ENCODE measurements at places on chromosomes 2 and 18.

DNA sequence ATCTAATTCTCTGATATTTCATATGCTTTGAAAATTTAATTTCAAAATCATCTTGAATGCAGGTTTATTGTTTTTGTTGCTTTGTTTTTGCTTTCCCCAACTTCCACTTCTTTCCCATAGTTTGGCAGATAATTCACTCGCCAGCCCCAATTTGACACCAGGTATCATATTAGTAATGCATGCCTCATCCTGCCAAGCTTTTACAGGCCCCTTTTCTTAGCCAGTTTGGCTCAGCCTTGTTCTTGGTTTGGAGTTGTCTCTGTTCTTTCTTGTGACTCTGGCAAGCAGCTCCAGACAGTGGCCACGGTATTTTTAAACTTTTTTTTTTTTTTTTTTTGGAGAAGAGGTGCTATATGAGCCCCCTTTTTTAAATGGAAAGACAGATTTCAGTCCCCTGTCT lies 65.3 kb downstream of the PMS1 start:
- DNase-seq, result no peak

DNA sequence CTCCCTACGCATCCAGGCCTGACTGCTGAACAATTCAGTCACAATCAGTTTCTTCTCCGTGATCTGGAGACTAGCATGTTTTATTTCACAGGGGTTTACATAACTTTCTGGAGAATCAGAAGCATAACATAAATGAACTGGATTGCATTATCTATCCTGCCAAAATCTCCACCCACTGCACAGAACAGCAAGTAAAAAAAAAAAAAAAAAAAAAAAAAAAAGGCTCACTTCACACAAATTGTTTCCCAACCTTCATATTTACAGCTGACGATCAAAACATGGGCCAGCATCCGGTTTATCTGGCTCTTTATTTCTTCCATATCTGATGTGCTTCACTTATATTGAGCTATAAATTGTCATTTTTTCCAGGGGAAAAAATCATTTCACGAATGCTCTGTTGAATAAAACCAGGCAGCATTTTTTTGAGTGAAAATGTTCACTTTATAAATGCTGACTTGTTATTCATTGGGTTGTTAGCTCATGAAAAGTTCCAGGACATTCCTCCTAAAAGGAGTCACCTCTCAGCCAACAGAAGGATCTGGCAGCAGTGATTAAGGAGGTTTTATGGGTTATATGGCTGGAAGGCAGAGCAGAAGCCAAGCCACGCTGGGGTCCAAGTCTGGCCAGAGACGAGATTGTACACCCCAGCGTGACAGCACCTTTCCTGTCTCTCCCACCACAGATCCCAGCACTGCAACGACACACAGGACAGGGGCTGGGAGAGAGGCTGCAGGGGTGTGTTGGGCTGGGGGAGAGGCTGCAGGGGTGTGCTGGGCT lies 51.2 kb upstream of the GLI2 start:
- DNase-seq, result no peak

DNA sequence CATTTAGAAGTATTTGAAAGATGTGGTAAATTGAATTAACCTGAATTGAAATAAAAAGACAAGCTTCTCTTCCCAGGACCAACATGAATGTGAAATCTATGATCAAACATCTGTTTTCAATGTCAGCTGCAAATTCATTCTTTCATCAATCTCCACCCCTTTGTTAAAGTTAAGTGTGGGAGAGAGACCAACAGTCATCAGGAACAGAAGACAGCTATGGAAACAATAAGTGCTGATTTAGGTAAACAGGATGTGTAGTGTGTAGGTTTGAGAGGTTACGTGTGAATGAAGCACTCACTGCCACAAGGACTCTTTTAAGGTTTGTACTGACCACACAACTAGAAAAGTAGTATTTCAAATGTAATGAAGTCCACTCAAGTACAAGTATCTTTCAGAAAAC lies 1659.8 kb upstream of the CELF4 start:
- DNase-seq, result no peak

DNA sequence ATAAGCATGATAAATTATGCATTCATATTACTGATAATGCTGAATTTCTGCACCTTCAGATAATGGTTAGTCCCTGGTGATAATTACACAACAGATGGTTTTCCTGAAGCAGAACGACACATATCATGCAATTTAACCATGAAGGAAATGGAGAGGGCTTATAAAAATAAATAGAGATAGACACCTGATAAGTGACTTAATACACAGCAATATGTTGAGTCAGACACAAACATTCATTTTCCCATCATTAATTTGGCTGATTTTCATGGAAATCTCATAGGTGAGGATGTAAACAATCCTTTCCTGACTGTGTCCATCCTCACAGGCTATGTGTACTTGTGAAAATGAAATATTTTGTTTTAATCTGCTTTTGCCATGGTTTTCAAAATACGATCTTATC lies 36.9 kb upstream of the DSEL start:
- DNase-seq, result no peak

- DNase-seq, result no peak
These were observed 382.3 kb upstream of the NT5C1B start for GRCh38 chr2:18971628-18972027.

- DNase-seq, result no peak
These were observed 89.4 kb downstream of the CELF4 start for GRCh38 chr18:37476182-37476581.

DNA sequence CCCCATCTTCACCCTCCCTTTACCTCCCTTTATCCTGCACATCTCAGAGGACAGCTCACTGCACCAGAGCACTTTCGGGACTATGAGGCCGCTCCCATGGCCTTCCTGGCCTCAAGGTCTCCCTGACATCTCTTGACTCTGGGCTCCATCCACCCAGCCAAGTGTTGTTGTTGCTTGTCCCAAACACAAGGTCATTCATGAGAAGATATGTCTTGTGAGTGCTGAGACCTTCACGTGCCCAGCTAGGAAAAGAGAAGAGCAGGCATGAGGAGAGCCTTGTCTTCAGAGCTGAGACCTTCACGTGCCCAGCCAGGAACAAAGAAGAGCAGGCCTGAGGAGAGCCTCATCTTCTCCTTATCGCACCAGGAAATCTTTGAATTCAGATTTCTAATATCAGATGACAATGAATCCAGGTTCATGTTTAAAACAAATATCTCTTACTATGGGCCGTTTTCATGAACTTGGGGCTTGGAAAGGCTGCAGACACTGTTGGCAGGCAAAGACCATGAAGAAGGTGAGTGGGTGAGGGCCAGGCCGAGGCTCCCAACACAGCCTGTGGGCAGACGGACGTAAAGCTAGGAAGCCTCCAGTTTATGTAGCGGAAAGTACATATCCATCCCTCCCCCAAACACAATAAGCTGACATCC lies 256.1 kb downstream of the NDUFA10 start:
- DNase-seq, result no peak

DNA sequence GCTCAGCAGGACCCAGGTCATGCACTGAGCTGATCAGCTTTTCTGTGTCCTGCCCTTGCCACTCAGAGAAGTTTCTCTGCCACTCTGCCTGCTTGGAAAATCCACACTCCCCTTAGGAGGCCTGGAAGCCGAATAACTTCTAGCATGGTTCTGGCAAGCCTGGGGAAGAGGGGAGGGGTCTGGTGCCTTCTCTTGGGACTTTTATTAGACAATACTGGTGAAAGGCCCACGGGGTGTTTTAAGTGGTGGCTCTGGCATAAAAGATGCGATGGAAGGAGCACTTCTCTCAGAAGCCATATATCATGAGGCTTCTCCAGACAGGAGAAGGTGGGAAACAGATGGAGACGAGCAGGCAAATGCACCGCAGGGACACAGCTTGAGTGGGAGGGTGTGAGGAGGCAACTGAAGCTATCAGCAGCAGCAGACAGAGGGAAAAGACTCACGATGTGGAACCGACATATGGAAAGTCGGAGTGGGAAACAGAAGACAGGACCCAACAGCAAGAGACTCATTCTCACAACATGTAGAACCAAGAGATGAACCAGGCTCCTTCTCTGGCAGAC lies 141.8 kb upstream of the CTNNA2 start:
- DNase-seq, result no peak

GRCh38 chr2:43749583-43749982 lies 24.3 kb upstream of the DYNC2LI1 start:
- no peak for DNase-seq

DNA sequence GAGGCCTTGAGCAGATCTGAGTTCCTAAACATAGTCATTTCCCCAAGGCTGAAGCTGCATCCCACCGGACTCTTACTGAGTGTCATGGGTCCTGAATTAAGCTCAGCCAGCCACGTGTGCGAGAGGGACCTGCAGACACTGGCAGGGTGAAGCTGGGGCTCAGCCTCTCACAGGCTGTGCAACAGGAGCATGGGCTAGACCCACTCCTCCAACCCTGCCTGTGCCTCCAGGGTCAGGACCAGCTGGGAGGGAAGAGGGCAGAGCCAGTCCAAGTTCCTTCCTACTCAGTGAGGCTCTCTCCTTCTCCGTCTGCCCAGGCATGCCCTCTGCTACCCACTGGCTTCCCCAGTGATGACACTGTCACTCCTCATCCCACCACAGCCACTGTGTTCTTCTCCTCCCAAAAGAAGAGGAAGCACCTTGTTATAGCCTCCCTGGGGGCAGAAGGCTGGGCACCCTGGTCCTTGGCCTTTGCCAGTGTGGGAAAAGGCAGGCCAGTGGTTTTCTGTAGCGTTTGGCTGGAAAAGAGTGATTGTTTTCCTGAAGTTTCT lies 78.9 kb downstream of the KCNF1 start:
- no peak for DNase-seq

DNA sequence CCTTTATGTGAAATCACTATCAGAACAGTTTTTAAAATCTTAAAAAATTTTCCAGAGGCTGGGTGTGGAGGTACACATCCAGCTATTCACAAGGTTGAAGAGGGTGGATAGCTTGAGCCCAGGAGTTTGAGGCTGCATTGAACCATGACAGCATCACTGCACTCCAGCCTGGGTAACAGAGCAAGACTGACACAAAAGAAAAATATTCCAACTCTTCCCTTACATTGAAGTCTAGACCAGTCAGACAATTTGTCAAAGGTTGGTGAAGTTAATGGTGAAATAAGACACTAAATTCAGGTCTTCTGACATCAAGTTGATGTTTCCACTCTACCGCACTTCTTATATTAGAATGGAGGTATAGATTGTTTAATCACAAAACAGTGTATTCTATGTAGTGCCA lies 52.8 kb downstream of the HYCC2 start:
- no peak for DNase-seq

DNA sequence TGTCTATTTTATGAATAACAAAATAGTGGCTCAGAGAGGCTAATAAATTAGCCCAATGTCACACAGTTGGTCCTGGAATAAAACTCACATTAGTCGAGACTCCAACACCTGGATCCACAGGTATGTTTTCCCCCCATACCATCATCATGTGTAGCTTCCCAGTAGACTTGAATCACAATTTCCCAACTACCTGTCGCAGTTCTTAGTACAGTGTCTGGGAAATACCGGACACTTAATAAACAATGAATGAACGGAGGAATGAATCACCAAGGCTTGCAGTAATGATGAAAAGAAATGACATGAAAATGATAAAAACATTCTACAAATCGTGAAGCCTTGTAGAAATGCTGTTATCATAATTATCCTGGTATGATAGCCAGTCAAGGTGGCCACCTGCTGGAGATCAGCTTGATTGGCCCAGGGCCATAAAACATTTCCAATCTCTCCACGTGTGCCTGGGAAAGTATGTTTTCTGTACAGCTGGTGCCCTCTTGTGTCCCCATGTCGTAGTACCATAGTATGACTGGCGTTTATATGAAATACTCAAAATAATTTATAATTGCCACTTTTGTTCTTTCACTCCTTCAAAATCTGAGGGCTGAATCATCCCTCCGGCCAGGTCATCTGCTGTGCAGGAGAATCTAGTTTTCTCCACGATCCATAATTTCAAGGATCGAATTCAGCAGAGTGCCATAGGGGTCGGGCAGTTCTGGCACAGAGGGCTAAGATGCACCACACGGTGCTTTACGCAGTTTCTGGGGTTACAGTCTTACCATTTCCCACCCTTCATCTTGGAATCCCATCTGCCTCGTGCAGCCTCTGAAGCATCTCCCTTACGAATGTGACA lies 95.4 kb downstream of the LAMA1 start:
- DNase-seq, result no peak

DNA sequence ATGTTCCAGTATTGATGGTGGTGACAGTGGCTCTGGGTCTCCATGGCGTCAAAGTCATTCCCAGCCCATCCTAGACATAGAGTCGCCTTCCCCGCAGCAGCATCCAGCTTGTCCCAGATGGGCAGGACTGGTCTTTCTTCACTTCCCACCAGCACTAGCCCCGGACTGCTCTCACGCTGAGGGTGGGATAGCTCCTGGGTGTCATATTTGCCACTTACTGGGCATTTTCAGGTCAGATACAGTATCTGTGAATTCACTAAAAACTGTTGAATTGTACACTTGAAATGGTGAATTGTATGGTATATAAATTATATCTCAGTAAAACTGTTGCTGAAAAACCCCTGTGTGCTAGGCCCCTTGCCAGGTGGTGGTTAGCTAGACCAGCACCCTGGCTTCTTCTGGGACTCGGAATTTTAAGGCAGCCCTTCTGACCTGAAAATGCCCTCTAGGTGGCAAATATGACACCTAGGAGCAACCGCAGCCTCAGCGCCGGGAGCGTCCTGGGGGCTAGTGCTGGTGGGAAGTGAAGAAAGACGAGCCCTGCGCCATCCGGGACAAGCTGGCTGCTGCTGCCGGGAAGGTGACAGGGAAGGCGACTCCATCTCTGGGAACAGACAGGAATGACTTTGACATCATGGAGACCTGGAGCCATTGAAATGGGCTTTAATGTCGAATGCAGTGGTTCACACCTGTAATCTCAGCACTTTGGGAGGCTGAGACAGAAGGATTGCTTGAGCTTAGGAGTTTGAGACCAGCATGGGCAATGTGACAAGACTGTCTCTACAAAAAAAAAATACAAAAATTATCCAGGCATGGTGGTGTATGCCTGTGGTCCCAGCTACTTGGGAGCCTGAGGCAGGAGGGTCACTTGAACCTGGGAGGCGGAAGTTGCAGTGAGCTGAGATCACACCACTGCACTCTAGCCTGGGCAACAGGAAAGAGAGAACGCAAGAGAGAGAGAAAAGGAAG lies 56.2 kb downstream of the DDX1 start:
- DNase-seq, result no peak

DNA sequence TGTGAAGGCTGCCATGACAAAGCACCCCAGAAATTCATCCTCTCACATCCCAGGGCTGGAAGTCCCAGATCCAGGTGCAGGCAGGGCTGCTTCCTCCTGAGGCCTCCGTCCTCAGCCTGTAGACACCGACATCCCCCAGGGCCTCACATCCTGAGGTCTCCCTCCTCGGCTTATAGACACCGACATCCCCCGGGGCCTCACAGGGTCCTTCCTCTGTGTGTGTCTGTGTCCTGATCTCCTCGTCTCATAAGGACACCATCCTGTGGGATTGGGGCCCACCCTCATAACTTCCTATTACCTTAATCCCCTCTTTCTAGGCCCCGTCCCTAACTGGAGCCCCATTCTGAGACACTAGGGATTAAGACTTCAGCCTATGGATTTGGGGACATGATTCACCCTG lies 92.0 kb upstream of the SNTG2 start:
- no peak for DNase-seq

GRCh38 chr2:32798829-32799228 lies 147.9 kb upstream of the LTBP1 start:
- no peak for DNase-seq

GRCh38 chr18:2573408-2573807 lies 2.1 kb downstream of the NDC80 start:
- DNase-seq, result no peak

GRCh38 chr2:15665067-15665942 lies 73.6 kb downstream of the DDX1 start:
- DNase-seq, result no peak

Measured in effector memory CD8-positive, alpha-beta T cell (primary cell).